ENCODE measurements at places on chromosomes 12 and 14. TPM values are rescaled to one million over a fixed set of nuclear protein-coding genes. Genes with fewer than 3 reads are reported as not detected.

The VDR gene
- 0.89 TPM for polyA plus RNA-seq

The LRRK2 gene
- 15.1 TPM for polyA plus RNA-seq

DNA sequence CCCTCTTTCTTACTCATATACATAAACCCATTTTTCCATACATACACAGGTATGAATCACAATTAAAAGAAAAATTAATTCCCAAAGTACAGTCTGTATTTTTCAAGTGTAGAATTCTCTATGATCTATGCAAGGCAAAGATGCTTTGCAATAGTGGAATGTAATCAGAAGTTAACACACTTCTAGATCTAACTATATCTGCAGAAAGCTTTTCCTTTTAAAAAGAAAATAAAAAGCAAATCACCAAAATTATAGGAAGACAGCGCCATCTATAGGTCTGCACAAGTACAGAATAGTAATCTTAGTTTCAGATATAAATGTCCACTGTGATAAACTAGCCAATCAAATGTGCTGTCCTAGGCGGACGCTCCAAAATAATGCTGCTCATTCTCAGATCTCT lies 22.0 kb downstream of the SLC25A21 start:
- no peak for DNase-seq

The CLMN gene
- 4.7 TPM for polyA plus RNA-seq

DNA sequence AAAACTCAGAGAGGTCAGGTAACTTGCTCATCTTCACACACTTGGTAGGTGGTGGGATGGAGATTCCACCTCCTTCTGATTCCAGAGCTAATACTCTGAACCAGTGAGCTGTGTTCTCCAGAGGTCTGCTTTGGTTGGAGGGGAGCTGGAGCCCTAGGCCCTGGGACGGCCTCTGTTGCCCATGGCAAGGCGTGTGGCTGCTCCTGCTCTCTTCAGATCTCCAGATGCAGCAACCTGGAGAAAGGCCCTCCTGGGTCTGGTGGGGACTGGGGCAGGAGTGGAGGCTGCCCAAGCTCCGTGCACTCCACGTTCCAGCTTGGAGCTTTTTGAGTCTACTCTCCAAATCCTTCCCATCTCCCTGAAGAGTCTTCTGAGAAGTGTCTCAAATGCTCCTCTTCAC lies 10.7 kb downstream of the CCND2 start:
- no peak for DNase-seq

The CLEC4C gene
- 0.26 TPM for polyA plus RNA-seq

GRCh38 chr12:57604992-57605810 lies 577 bp downstream of the DTX3 start:
- DNase-seq, result no peak

The PIWIL1 gene
- polyA plus RNA-seq, result 0.26 TPM

GRCh38 chr12:77724367-77724957 lies 106.2 kb upstream of the NAV3 start:
- no peak for DNase-seq

The TMPRSS12 gene
- polyA plus RNA-seq, result not detected

The CLEC2B gene
- polyA plus RNA-seq, result 25.8 TPM

- DNase-seq, result no peak
Observed at GRCh38 chr14:56341766-56342493, 223.7 kb downstream of the PELI2 start.

The ADAMTS20 gene
- polyA plus RNA-seq, result not detected

GRCh38 chr12:104022786-104023185 lies 27.2 kb downstream of the GLT8D2 start:
- no peak for DNase-seq

DNA sequence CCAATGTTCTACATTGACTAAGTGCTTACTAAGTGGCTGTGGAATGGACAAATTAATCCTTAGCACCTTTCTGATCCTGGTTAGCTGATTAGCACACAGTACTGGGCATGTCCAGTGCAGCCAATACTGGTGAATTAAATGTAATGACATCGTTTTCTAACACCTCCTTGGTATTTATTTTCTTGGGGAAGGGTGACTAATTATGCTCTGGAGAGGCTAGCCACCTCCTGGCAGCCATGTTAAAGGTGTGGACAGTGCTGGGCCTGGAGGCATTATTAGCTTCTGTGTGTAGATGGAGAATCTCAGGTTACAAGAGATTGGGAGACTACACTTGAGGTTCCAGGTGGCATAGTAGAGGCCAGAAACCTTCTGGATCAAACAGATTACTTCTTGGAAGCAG lies 230.9 kb upstream of the DDHD1 start:
- DNase-seq, result no peak

DNA sequence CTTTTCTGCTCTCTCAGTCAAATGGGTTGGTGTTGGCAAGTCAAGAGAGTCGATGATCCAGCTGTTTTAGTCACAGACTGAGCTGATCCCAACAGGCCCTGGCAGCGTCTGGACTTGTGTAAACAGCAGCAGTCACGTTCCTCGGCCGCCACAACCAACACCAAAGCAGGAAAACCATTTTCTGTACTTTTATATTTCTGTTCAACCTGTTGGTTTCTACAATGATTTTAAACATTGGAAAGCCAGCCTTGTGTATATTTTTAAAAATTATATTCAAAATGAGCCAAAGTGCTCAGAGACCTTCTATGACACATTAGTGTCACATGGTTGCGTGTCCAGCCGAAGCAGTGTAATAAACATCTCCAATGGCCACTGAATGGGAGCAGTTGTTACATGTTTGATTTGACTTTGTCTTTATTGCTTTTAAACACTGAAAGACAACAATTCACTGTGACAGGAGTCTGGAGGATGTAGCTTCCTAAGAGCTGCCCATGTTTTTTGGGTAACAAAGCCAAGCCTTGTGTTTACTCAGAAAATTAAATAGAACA lies 5.9 kb upstream of the SIVA1 start:
- DNase-seq, result peak; percentile 46

Data from spleen (tissue), 13 donors.